ENCODE measurements at places on chromosomes 6 and 20. TPM values are rescaled to one million over a fixed set of nuclear protein-coding genes. Genes with fewer than 3 reads are reported as not detected.

- DNase-seq: no peak
These were observed 60.7 kb downstream of the TNFAIP3 start for GRCh38 chr6:137927777-137928218.

GRCh38 chr6:31769684-31770371, 7.3 kb downstream of the VWA7 start:
- DNase-seq: peak; percentile 64

GRCh38 chr6:41255638-41256246, 27.6 kb downstream of the TREML4 start:
- DNase-seq: no peak

DNA sequence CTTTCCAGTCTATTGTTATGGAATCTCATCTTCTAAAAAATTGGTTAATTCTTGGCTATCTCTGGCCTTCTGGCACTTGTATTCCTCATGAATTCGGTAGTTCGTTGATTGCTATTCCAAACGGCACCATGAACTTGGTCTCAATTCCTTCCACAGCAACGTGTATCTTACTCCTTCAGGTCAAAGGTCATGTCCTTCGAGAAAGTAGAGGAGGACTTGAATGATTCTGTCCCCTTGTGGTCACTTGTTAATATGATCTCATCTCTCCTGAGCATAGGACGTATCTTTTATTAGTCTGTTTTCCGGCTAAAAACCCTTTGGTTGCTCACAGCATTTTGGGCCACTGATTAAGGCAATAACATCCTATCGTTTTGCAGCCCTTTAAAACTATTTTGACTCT, 9.4 kb downstream of the TLDC2 start:
- no peak for DNase-seq

DNA sequence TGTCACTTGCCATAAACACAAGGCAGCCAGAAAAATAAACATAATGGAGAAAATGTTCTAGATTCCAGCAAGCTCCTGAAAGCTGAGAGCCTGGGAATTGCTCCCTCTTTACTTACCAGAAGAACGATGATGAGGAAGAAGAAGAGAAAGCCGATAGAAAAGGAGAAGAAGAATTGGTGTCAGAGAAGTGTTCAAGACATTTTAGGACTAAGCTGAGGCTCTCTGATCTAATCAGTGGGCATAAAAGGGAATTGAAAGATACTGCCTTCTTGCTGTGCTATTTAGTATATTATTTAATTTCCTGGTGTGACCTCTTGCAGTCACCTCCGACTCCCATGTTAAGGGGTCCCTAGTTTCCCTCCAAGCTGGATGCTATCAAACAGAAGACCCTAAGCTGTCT, 316.6 kb upstream of the JARID2 start:
- DNase-seq: no peak

- DNase-seq: no peak
These were observed 322.3 kb upstream of the ARID1B start for GRCh38 chr6:156454867-156455266.

PSORS1C1 gene
- total RNA-seq: 3.0 TPM

KCNK16 gene
- total RNA-seq: not detected

CAP2 gene
- total RNA-seq: 22.2 TPM

TREM2 gene
- total RNA-seq: not detected

Data from fibroblast of villous mesenchyme (primary cell).